Esophagus squamous epithelium (tissue), 5 donors: ENCODE measurements at places on chromosomes 6 and 20. TPM values are rescaled to one million over a fixed set of nuclear protein-coding genes. Genes with fewer than 3 reads are reported as not detected.

GRCh38 chr6:150478656-150479545 lies 110.1 kb downstream of the IYD start:
- DNase-seq, result no peak

DNA sequence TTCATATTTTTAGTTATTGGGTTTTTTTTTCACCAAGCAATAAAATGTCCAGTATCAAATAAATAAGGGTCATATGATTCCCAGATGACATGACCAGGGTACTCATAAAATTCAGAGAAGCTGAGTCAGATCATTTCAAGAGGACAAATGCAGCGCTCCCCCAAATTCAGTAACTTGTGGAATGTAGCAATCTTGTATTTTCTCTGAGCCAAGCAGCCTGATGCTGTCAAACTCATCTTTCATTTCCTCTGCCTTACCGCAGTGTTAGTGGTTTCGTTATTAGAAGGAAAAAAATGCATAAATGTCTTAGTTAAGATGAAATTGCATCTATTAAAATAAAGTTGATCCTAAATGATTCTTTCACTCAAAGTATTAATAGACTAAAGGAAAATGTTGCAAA lies 57.8 kb upstream of the EDN1 start:
- no peak for DNase-seq

- no peak for DNase-seq
Measured at GRCh38 chr20:60446267-60447111, 488.3 kb downstream of the CDH26 start.

DNA sequence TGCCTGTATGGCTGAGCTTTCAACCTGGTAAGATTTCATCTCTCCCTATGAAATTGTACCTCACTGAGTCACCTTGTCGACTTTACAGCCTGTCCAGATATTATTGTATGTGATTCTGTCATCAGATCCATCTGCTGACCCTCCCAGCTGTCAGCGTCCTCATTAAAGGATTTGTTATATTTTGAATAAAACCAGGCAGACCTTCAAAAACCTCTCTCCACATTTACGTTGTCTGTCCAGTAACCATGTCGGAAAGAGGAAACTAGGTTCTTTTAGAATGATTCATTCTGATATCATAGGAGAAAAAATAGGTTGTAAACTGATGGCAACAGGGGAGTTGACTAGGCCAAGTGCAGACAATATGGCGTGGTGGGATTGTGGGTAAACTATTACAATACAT lies 38.5 kb downstream of the TSPYL4 start:
- DNase-seq, result no peak

GRCh38 chr6:18389479-18389878 lies 2.3 kb downstream of the RNF144B start:
- no peak for DNase-seq

DNA sequence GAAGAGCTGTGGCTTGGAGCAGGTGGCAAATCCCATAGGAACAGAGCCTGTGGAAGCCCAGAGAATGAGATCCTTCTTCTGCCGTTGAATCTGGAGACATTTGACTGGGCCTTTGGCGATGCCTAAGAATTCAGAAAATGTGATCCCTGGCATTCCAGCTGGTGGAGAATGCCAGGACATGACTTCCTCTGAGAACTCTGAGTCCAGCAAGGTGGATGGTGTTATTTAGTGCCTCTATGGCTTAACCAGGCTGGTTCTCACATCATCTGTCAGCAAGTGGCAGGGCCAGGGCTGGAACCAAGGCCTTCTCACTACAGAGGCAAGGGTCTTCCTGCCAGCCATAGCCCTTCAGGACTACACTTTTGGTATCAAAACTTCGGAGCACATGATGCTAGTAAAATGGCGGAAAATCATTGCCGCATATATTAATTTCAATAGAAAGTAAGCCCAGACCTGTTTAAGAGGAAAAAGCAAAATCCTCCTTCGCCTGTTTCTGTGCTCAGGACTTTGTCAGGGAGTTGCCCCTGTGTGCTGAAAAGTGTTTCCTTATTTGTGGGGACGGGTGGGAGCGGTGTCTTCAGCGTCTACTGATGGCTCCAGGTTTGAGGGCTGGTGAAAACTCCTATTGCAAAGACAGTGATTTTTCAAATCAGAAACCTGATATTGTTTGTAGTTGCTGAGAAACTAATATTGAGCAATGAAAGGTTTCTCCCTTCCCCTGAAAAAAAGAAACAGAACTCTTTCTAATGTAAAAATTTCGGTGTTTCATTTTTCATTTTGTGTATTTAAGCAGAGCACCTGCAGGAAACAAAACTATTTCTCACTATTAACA lies 23.9 kb downstream of the DUSP22 start:
- DNase-seq, result no peak

DNA sequence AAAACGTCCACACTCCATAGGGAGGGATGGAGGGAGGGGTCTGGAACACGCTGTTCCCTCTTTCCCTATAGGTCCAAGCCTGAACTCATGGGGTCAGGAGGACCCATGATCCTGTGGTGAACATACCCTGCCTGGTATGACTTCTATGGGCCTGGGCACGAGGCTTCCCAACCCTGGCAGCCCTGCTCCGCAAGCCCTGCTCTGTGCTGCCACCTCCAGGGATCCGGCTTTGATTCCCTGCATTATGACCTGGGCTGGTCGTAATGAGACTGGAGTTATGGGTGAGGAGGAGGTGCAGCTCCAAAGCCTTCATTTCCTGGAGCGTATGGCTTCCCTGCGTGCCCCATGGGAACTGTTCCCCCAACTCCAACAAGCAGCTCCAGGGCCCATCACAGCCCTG lies 54.9 kb downstream of the CDH22 start:
- DNase-seq, result no peak

- no peak for DNase-seq
Measured at GRCh38 chr20:37421060-37421905, 75.3 kb downstream of the SRC start.

DNA sequence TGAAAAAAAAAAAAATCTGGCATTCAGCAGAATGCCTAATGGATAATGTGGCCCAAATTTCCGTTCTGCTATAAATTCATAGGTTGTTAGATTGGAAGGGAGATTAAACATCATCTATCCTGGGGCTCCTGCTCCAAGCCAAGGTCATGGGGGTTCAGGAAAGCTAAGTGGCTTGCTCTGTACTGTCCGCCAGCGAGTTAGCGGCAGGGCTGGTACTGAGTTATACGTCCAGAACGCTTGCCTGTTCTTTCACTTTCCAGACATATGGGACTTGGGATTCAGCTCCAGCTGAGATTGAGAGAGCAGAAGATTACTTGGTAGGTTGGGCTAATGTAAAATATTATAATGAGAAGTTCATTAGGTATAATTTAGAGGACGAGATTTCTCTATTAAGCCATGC lies 858 bp downstream of the RWDD1 start:
- no peak for DNase-seq

GRCh38 chr6:131292145-131292938 lies 157.1 kb downstream of the AKAP7 start:
- no peak for DNase-seq

- no peak for DNase-seq
Measured at GRCh38 chr20:19423097-19423899, 210.9 kb downstream of the SLC24A3 start.

- DNase-seq, result no peak
Measured at GRCh38 chr20:49635866-49636265, 67.9 kb upstream of the PTGIS start.

- DNase-seq, result no peak
Measured at GRCh38 chr6:166076625-166077024, 91.0 kb downstream of the TBXT start.

DNA sequence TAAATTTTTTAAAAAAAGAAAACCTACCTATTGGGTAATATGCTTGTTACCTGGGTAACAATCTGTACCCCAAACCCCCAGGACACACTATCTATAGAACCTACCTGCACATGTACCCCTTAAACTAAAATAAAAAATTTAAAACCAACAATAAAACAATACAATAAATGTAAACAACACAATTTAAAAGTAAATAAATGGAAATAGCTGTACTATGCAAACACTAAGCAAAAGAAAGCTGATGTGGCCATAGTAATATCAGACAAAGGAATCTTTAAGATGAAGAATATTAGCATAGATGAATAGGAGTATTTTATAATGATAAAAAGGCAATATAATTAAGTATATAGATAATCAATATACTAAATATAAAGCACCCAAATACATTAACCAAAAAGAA lies 50.3 kb downstream of the ROS1 start:
- no peak for DNase-seq

DNA sequence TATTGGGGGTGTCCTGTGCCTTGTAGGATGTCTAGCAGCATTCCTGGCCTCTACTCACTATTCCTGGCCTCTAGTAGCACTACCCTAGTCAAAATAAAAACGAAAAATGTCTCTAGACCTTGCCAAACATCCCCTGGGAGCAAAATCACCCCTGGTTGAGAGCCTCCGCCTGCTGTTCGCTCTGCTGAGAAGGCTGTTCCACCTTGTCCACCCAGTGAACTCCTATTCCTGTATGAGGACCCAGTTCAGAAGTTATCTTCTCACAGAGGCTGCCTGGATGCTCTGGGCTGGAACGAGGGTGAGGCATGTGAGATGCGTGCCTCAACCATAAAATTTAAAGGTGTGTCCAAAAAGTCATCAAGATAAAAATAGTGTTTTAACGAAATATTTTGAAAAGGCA lies 101.9 kb downstream of the TOX2 start:
- no peak for DNase-seq

DNA sequence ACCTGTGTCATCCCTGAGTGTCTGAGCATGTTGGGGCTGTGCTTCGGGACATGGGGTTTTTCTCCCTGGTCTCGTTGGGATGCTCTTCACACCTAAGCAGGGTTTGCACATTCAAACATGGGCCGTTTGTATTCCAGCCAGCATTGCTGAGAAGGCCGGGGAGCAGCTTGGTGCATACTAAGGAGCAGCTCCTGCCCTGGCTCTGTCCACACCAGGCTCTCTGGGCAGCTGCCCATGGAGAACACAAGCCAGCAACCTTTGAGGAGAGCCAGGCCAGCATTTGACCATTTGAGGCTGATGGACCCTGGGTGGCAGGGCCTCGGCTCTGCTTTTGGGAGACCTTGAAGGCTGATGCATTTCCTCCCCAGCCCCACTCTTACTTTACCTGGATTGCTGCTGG lies 92.1 kb downstream of the PHACTR3 start:
- DNase-seq, result no peak

Gene TBX18
- 0.15 TPM for total RNA-seq

Gene ALDH8A1
- 0.62 TPM for total RNA-seq

Gene BPIFB4
- total RNA-seq, result not detected

Gene TUBB1
- total RNA-seq, result not detected

Gene TFAP2C
- 34.0 TPM for total RNA-seq

Gene OR2H1
- total RNA-seq, result not detected

Gene FOXS1
- total RNA-seq, result not detected

Gene TAGAP
- 3.4 TPM for total RNA-seq

Gene HTR1E
- not detected for total RNA-seq

Gene PNLDC1
- total RNA-seq, result not detected
